ENCODE measurements at places on chromosomes 12 and 14.

DNA sequence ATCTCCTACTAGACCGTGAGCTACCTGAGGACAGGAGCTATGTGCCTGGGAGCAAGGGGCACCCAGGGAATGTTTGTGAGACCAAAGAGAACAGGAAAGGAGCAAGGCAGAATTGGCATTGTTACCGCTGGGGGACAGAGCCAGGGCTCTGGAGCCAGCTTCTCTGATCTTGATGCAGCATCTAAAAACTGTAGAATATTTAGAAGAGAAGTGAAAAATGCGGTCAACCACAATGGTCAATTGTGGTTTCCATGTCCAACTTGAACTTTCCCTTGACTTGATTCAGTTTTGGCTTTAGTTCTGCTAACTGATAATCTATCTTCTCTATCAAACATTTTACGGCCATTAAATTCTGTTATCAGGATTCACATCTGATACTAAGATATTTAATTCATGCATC, 201.2 kb downstream of the ANO4 start:
- DNase-seq = no peak

- no peak for DNase-seq
These were observed 5.7 kb downstream of the RAB35 start for GRCh38 chr12:120110550-120111501.

- no peak for DNase-seq
These were observed 216.1 kb downstream of the TMEM132D start for GRCh38 chr12:129687731-129688130.

DNA sequence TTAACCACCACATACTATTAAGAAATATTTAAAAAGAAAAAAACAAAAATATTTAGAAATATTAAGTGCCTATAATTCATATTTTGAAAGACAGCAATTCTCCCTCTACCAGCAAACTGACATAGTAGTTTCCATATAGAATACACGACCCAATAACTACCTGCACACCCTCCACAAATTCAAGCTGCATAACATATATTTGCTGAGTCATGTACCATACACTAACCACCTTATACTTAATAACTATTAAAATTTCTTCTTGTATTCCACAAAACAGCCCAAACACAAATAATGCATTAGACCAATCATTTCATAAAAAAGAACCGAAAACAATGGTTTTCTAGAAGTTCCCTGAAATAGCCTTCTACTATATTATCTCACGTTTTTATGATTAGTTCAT, 21.7 kb downstream of the GTF2A1 start:
- DNase-seq = no peak

GRCh38 chr14:48690349-48690748, 895.8 kb downstream of the RPS29 start:
- peak; percentile 1 for DNase-seq

- DNase-seq = peak; percentile 42
These were observed 484 bp downstream of the ALKBH1 start for GRCh38 chr14:77707355-77707723.
